ENCODE measurements at places on chromosomes 6 and 20. TPM values are rescaled to one million over a fixed set of nuclear protein-coding genes. Genes with fewer than 3 reads are reported as not detected.

- no peak for DNase-seq
Measured at GRCh38 chr6:69867639-69867976, 1.3 kb downstream of the COL19A1 start.

DNA sequence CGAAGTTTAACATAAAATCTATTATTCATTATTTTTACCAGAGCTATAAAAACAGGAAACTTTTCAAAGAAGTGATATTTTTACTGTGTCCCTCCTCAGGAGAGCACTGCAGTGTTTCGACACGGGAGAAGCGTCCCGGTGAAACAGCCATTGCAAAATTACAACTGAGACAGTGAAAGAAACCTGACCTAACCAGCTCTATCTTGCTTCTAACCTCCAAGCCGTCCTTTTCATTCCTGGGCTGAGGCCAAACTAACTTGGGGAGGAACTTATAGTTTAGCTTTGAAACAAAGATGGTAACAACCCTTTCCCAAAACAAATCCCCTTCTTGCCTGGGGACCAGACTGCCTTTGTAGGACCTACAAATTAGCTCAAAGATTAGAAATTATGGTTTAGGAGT is 79.2 kb downstream of the WDR27 start:
- DNase-seq, result no peak

GRCh38 chr6:84685983-84686584 is 78.3 kb downstream of the TBX18 start:
- no peak for DNase-seq

- no peak for DNase-seq
Measured at GRCh38 chr6:161137839-161138542, 135.9 kb downstream of the AGPAT4 start.

The TFAP2A gene
- polyA plus RNA-seq, result 25.5 TPM

The NOL4L gene
- polyA plus RNA-seq, result 47.7 TPM
